ENCODE measurements at places on chromosomes 1 and 21. TPM values are rescaled to one million over a fixed set of nuclear protein-coding genes. Genes with fewer than 3 reads are reported as not detected.

DNA sequence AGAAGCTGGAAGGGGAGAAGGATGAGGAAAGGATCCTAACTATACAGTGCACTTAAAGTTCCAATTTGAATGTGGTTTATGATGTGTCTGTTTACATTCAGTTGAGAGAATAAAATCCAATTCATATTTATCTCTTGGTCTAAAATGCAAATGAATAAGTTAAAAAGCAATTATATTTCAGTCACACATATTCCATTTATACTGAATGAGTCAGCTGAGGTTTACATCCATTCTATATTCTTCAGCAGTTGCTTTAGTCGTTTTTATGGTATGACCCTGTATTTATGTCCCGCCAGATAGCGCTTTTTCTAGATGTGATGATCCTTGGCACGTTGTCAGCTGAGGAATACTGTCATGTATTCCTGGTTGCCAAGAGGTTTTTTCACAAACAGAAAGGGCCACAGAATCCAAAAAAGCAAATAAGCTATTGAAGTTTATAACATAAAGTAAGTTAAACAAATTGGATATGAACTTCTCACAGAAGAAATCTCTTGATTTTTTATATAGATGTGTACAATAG, 866.2 kb downstream of the NCAM2 start:
- no peak for DNase-seq

DNA sequence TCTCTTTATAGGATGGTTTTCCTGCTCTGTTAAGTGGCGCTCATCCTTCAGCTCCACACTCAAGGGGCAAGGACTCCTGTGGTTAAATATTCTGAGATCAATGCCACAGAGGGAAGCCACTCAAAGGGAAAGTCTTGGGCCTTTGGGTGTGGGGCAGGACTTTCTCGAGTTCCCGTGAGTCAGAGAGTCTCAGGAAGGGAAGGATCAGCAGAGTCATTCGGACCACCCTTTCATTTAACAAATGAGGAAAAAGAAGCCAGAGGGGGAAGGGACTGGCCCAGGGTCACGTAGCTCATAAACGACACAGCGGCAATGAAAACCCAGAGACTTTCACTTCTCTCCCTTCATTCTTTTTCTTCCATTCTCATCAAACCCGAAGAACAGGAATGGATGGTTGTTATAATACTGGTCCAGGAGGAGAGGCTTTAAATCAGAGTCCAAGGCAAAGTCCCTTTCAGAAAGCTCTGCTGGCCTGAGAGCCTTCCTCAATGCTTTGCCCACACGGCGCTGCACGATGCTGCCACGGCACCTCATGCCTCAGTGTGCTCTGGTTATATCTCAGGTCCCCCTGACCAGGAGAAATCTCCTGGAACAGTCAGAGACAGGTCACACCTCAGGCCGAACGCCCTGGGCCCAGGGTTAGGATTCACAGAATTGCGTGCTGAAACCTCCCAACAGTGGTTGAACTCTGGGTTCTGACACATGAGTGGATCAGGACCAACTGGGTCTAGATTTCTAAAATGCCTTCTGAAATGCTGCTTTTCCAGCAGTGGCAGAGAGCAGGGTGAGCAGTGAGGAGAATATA, 65.3 kb downstream of the TENT5C start:
- no peak for DNase-seq

DNA sequence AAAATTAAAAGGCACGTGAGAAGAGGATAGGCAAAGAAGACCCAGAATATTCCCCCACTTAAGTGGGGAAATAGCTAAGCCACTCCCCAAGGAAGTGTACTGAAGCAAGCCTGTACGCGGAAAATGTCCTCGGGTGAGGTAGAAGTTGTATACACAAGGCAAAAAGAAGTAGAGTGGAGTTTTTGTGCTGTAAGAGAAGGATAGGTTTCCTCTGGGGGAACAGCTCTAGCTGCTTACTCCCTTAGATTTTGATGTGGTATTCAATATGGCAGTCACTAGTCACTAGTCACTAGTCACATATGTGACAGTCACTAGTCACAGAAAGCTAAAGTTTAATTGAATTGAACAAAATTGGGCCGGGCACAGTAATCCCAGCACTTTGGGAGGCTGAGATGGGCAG, 7.6 kb downstream of the TXNIP start:
- DNase-seq: no peak

The PCAT6 gene
- 1.7 TPM for total RNA-seq

The PADI3 gene
- not detected for total RNA-seq

DNA sequence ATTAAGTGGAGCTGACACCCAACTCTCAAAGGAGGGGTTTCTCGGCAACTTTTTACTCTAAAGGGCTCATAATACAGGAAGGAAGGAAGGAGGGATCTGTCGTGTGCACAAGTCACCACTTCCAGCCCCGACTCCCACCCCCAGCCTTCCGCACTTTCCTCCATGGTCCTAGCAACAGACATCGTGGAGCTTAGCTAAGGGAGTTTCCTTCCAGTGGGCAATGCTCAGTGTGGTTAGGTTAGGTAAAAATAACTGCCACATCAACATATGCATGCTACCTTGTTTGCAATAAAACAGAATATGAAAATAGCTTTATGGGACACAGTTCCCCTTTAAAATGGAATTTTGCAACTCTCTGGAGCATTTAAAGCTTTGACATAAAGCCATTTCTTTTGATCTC, 35.2 kb downstream of the KANK4 start:
- DNase-seq: no peak

DNA sequence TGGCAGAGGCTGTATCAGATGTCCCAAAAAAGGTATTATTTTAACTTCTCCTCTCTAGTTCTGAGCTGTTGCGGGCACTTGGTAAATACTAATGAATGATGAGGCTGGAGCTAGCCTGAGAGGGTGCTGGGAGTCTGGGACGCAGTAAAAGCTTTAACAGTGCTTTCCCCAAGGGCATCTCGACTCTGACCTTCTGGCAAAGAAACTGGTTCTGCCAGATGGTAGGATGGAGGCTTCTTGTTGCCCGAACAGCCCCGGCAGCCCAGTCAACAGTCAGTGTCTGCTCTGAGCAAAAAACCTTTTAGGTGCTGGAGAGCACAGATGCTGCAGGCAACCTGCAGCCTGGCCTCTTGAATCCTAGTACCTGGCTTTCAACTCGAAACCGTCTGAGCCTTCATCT, 2.5 kb upstream of the PNRC2 start:
- DNase-seq: no peak

All from cardiac septum (tissue), 1 donor.